Lung (tissue), 17 donors: ENCODE measurements at places on chromosomes 11 and 22. TPM values are rescaled to one million over a fixed set of nuclear protein-coding genes. Genes with fewer than 3 reads are reported as not detected.

ART1 gene
- 0.80 TPM for total RNA-seq

GRCh38 chr22:43897751-43898261 is 6.0 kb upstream of the PNPLA5 start:
- DNase-seq, result no peak

DNA sequence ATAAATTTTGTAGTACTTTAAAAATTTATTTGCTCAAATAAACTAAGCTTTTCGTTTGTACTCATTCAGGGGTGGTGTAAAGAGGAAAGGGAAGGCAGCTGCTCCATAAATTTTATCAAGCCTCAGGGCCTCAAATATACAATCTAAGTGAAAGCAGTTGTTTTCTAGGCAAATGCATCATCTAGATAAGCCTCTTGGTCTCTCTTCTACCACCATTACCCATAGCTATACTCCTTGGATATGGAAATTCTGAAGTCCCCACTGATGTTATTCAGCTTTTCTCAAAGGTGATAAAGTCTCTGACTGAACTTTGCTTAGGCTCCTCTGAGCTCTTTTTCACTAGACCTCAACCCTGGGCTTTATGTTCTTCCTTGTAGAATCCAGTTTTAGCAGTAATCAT is 1313.1 kb downstream of the JRKL start:
- no peak for DNase-seq

DNA sequence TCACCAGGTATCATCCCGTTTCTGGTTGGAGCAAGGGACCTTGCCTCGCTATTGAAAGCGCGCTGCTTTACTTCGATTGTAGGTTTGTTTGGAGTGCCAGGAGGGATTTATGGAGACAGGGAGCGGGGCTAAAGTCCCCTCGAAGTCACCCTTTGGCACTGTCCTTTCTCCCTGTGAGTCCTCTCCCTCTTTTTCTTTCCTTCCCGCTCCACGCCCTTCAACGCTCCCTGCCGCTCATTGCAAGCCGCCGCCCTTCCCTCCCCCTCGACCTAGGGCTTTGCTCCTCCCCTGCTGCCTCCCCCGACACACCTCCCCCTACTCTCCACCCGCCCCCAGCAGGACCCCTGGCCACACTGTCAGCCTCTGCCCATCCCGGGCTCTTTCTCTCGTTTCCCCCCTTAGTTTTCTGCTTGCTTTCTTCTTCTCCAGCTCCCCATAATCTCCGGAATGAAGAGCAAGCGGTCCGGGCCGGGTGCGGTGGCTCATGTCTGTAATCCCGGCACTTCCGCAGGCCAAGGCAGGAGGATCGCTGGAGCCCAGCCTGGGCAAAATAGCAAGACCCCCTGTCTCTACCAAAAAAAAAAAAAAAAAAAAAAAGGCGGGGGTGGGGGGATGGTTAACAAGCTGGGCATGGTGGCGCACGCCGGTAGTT is 41.0 kb downstream of the AHNAK start:
- DNase-seq, result no peak
